ENCODE measurements at places on chromosomes 6 and 20. TPM values are rescaled to one million over a fixed set of nuclear protein-coding genes. Genes with fewer than 3 reads are reported as not detected.

Gene MOG
- 1.2 TPM for total RNA-seq

GRCh38 chr6:93418408-93419303 lies 703 bp downstream of the EPHA7 start:
- H3K36me3 ChIP-seq, result no peaks in the 10 kb centered on the region
- H3K4me3 ChIP-seq, result peak overlapping the region; percentile 100
- H3K27me3 ChIP-seq, result peaks cover 43% of the 10 kb centered on the region
- peak overlapping the region; percentile 99 for H3K27ac ChIP-seq
- peaks cover 23% of the 10 kb centered on the region for H3K4me1 ChIP-seq
- DNase-seq, result peak; percentile 71

- H3K27me3 ChIP-seq, result no peaks in the 10 kb centered on the region
- H3K27ac ChIP-seq, result no peak overlapping the region
- H3K4me3 ChIP-seq, result no peak overlapping the region
- H3K4me1 ChIP-seq, result peaks cover 37% of the 10 kb centered on the region
- H3K36me3 ChIP-seq, result peaks cover 10% of the 10 kb centered on the region
Observed at GRCh38 chr6:108941859-108942258, 93.6 kb downstream of the ARMC2 start.

GRCh38 chr6:27553123-27553904 lies 80.4 kb upstream of the ZNF184 start:
- H3K4me1 ChIP-seq, result peaks cover 14% of the 10 kb centered on the region
- peak overlapping the region; percentile 91 for H3K4me3 ChIP-seq
- peaks cover 35% of the 10 kb centered on the region for H3K27me3 ChIP-seq
- H3K36me3 ChIP-seq, result no peaks in the 10 kb centered on the region
- H3K27ac ChIP-seq, result peak overlapping the region; percentile 74
- peak; percentile 76 for DNase-seq

DNA sequence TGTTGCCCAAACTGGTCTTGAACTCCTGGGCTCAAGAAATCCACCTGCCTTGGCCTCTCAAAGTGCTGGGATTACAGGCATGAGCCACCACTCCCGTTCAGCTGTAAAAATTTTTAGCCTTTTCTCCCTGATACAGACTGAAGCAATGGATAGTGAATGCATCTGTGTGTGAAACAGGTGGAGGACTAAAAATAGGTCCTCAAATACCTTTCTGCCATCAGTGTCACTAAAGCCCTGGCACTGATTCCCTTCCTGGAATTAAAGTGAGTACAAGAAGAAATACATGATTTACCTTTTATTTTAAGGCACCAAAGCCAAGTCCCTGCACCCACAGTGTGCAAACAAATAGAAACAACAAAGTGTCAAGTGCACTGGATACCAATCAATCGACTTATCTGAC lies 25.1 kb downstream of the TULP4 start:
- peak overlapping the region; percentile 18 for H3K27ac ChIP-seq
- no peaks in the 10 kb centered on the region for H3K27me3 ChIP-seq
- no peak for DNase-seq
- H3K4me1 ChIP-seq, result peaks cover 56% of the 10 kb centered on the region

Gene GPX5
- not detected for total RNA-seq

DNA sequence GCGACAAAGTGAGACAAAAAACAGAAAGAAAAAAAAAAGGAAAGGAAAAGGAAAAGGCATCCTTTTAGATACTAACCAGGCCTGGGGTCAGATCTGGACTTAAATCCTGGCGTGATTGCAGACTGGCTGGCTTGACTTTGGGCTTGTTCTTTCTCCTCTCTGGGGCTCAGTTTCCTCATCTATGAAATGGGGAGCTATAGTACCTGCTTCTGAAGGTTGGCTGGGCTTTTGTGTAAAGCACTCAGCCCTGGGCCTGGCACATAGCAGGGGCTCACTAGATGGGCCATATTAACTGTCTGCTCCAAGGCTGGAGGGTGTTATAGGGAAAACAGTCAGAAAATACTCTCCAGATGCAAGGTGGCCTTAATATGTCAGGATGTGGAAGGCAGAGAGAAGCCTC lies 1.2 kb upstream of the R3HDML start:
- H3K4me1 ChIP-seq, result peaks cover 18% of the 10 kb centered on the region
- no peaks in the 10 kb centered on the region for H3K36me3 ChIP-seq
- no peak for DNase-seq
- no peaks in the 10 kb centered on the region for H3K27me3 ChIP-seq
- no peak overlapping the region for H3K27ac ChIP-seq

- H3K36me3 ChIP-seq, result no peaks in the 10 kb centered on the region
- H3K27me3 ChIP-seq, result no peaks in the 10 kb centered on the region
- peaks cover 40% of the 10 kb centered on the region for H3K4me1 ChIP-seq
- peak overlapping the region; percentile 5 for H3K4me3 ChIP-seq
Observed at GRCh38 chr6:157464653-157465535, 83.9 kb downstream of the ZDHHC14 start.

DNA sequence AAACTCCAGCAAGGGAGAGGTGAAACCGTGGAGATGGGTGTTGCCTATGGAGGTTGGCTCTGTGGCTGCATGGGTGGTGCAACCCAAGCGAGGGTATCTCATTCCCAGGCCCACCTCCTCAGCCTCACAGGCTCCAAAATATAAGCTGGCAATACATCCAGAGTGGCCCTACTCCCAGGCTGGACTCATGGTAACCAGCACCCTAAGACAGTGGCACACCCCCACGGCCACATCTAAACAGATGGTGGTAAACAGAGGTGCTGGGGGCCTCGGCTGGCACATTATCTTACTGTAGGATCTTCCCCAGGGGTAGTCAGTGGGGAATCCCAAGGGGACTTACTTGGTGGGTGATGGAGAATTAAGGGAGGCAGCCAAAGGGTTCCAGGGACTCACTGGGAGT lies 33.7 kb upstream of the CCND3 start:
- no peak for DNase-seq
- no peaks in the 10 kb centered on the region for H3K36me3 ChIP-seq
- H3K4me3 ChIP-seq, result no peak overlapping the region
- peaks cover 3% of the 10 kb centered on the region for H3K4me1 ChIP-seq
- H3K27me3 ChIP-seq, result no peaks in the 10 kb centered on the region

Gene TNF
- total RNA-seq, result 0.23 TPM

DNA sequence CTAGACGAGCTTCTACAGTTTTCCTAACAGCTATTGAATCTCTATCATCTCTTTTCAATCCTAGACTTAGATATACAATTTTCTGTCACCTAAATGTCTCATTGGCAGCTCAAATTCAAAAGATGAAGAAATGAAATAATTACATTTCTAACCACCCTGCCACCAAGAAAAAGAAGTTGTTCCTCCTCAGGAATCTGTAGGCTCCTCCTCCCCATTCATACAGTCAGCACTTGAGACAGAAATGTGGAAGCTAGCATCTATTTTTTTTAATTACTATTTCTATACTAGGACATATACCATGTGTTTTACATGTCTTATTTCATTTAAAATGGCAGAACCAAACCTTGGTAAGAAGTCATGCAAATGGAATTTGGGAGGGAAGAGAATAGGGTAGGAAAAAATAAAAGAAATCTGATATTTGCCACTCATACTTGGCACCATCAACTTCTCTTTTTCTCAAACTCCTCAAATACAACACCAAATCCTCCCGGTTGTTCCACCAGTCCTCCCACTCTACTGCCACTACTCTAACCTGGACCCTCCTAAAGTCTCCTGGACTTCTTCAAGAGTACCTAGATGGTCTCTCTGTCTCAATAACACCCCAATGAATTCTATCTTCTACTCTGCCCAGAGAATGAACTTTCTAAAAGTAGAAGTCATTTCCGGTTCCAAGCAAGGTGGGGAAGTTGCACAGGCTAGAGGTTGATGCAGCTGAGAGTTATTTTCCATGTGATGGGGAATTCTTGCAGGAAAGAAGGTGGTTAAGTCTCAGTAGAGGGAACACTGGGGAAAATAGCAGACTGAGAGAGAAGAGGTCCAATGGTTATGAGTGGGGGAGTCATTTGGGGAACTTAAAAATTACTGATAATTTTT lies 54.1 kb downstream of the ATXN1 start:
- DNase-seq, result no peak
- no peaks in the 10 kb centered on the region for H3K36me3 ChIP-seq
- no peak overlapping the region for H3K4me3 ChIP-seq
- H3K27me3 ChIP-seq, result no peaks in the 10 kb centered on the region
- H3K4me1 ChIP-seq, result peaks cover 18% of the 10 kb centered on the region
